ENCODE measurements at places on chromosomes 7 and 10. TPM values are rescaled to one million over a fixed set of nuclear protein-coding genes. Genes with fewer than 3 reads are reported as not detected.

DNA sequence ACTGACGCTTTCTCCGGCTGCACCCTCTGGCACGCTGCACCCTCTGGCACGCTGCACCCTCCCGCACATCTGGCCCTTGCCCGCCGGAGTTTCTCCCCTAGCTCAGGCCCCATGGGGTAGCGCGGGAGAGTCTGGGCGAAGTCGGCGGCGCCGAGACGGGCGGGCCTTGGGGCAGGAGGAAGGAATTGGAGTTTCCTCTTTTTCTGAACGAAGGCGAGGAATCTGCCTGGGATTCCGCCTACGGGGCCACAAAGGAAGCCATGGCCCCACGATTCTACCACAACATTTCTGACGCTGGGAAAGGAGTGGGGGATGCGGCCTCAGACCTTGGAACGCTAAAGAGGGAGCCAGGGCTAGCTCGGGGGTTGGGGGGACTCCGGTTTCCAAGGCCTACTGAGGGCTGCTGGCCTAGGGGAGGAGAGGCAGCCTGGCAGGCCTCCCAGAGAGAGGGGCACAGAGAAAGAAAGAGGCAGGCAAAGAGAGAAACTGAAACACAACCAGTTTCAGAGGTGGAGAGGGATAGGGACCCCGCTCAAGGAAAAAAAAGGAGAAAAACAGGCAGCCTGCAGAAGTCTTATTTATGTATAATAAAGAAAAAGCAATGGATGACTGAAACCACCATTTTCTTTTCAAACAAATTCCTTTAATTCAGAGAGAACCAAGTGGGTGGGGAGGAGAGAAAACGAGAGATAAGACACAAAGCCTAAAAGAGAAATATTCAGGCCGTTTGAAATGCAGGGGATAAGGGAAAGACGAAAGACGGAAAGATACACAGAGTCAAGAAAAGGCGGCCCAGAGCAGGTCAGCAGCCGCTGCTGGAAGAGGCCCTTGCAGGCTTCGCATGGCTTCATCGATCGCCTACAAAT lies 4.3 kb downstream of the TLX1 start:
- DNase-seq: no peak

- no peak for DNase-seq
Observed at GRCh38 chr7:43758029-43758821, at the start of gene BLVRA. Gene BLVRA (plus strand): TSS chr7:43758680. CDS start chr7:43771159, 12,479 bp downstream.

DNA sequence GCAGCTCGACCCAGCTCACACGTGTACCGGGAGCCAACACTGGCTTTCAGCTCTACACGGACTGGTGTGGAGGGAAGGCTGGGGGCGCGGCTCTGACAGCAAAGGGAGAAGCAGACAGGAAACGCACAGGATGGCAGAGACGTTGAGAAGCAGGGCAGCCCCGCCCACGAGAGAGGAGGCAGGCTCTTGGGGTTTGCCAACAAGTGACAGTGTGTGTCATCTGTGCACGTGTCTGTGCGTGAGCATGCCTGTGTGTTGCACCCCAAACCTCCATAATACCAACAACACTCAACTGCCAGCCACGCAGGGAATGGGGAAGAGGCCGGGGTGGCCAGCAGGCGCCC lies 64.4 kb upstream of the PDGFA start:
- no peak for DNase-seq

DNA sequence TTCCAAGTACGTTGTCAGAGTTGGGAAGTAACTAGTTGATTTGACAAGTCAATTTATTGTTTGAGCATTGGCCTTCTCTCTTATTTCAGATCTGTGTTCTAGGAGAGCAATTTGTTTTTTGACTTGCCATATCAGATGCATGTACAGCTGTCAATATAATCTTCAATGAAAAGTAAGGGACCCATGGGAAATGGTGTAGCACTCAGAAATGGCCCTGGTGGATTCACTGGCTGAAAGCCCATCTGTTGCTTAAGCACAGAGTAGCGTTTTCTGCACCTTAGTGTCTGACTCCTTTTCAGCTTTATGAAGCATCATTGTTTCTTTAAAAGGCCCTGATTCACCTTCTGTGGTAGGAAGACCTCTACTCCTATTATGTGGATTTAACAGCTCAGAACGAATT lies 10.2 kb downstream of the GARS1 start:
- no peak for DNase-seq

DNA sequence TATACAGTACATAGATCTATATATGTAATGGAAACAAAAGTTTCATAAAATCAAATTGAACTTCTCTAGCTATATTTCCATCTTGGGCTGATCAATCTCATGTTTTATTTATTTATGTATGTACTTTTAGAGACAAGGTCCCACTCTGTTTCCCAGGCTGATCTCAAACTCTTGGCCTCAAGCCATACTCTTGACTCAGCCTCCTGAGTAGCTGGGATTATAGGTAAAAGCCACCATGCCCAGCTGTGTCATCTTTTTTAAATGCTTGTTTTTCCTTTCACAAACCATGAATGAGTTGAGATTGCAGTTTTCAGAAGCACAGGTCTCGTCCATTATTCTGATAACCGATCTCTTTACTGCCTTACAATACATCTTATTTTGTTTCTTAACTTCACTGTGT lies 400.9 kb downstream of the KCNMA1 start:
- peak; percentile 66 for DNase-seq

Gene FAM237B
- not detected for total RNA-seq

Gene LLCFC1
- not detected for total RNA-seq

Measured in renal cortical epithelial cell (primary cell).